Mammary microvascular endothelial cell (primary cell): ENCODE measurements at places on chromosomes 4 and X. TPM values are rescaled to one million over a fixed set of nuclear protein-coding genes. Genes with fewer than 3 reads are reported as not detected.

The TRAPPC2 gene
- total RNA-seq: 11.2 and 12.5 TPM in 2 replicates

The CDK16 gene
- total RNA-seq: 107 and 122 TPM in 2 replicates

The XAGE3 gene
- total RNA-seq: not detected in 2 replicates

The TIGD2 gene
- 2.8 and 3.8 TPM in 2 replicates for total RNA-seq

The EDA gene
- 0.20 and 1.1 TPM in 2 replicates for total RNA-seq
